ENCODE measurements at places on chromosomes 4 and X. TPM values are rescaled to one million over a fixed set of nuclear protein-coding genes. Genes with fewer than 3 reads are reported as not detected.

GPRASP2 gene
- total RNA-seq: 13.7 TPM

XAGE1A gene
- total RNA-seq: not detected

TCEANC gene
- total RNA-seq: 1.8 TPM

UGT8 gene
- total RNA-seq: not detected

SSX4B gene
- not detected for total RNA-seq

ARHGAP4 gene
- total RNA-seq: 2.7 TPM

MAGEB17 gene
- not detected for total RNA-seq

ANK2 gene
- total RNA-seq: 17.0 TPM

GPR143 gene
- not detected for total RNA-seq

VCX2 gene
- not detected for total RNA-seq

ERAS gene
- not detected for total RNA-seq

GPAT3 gene
- total RNA-seq: 1.1 TPM

CLTRN gene
- total RNA-seq: not detected

GABRQ gene
- total RNA-seq: not detected

PRSS12 gene
- total RNA-seq: 13.0 TPM

UGT2B17 gene
- total RNA-seq: not detected

CXCL3 gene
- total RNA-seq: 0.68 TPM

TBX22 gene
- not detected for total RNA-seq

UBE2D3 gene
- total RNA-seq: 221 TPM

TEX13D gene
- not detected for total RNA-seq

BRS3 gene
- total RNA-seq: not detected

TLL1 gene
- total RNA-seq: 0.08 TPM

EVC gene
- total RNA-seq: 56.7 TPM

PAGE2B gene
- total RNA-seq: not detected

KLKB1 gene
- not detected for total RNA-seq

RBMX2 gene
- total RNA-seq: 33.8 TPM

L1CAM gene
- 0.23 TPM for total RNA-seq

MAML3 gene
- total RNA-seq: 1.1 TPM

PCDH10 gene
- total RNA-seq: 0.12 TPM

CACNA1F gene
- total RNA-seq: not detected

TLR8 gene
- not detected for total RNA-seq

ARAP2 gene
- 1.3 TPM for total RNA-seq

SYN1 gene
- 0.08 TPM for total RNA-seq

PABPC5 gene
- total RNA-seq: 0.82 TPM

CFAP99 gene
- total RNA-seq: not detected

PAGE2 gene
- total RNA-seq: not detected

PCSK1N gene
- 0.15 TPM for total RNA-seq

CXCL11 gene
- not detected for total RNA-seq

NEUROG2 gene
- not detected for total RNA-seq

FGF13 gene
- total RNA-seq: 6.2 TPM

TBC1D8B gene
- 12.1 TPM for total RNA-seq

SYP gene
- 0.08 TPM for total RNA-seq

UCHL1 gene
- 107 TPM for total RNA-seq

RAB9A gene
- total RNA-seq: 26.2 TPM

ABCG2 gene
- total RNA-seq: 3.4 TPM

TREX2 gene
- 2.9 TPM for total RNA-seq

CHRDL1 gene
- not detected for total RNA-seq

DCHS2 gene
- total RNA-seq: not detected

XPNPEP2 gene
- total RNA-seq: not detected

CABS1 gene
- total RNA-seq: not detected

SHROOM4 gene
- total RNA-seq: 2.6 TPM

ADGRA3 gene
- 22.1 TPM for total RNA-seq

DMRTC1 gene
- not detected for total RNA-seq

CXorf49B gene
- not detected for total RNA-seq

GAGE2A gene
- total RNA-seq: not detected

FAM47B gene
- total RNA-seq: not detected

All from smooth muscle cell of the coronary artery (primary cell).